HFFc6 (cell line): ENCODE measurements at places on chromosomes 1 and 21.
A peak's percentile ranks its signal among the peaks of the same experiment; 100 is the strongest.

- no peak for DNase-seq
Observed at GRCh38 chr1:22408230-22408629, 43.4 kb upstream of the ZBTB40 start.

DNA sequence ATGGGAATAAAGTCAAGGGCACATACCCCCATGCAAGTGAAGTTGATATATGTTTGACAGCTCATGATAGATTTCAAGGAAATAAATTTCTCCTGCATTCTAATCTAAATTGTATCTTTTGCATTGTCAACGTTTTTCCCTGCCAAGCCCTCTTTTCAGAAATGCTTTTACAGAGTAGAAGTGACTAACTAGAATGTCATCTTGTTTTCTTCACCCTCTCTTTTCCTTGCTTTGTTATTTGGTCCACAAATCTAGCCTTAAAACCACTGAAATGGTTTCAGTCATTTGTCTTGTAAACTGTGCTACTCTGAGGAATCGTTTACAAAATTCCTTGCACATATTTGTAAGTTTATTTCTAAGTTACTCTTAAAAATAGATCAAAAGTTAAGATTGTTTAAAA is 600.8 kb upstream of the CXADR start:
- DNase-seq = peak; percentile 12

DNA sequence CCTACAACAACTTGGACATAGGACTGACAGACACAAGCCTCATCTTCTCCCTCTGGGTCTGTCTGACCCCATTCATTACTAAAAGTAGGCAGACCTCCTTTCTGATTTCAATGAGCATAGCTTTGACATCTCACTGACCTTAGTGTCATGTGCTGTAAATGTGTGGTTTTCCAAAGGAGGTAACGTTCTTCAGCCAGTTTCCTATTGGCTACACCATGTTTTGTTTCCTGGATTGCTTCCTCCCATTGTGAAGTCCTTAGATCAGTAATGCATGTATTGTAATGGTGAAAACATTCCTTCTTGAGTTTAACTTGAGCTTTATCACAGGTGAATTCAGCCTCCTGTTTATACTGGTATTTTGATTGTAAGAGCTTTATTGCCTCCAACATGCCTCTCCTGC is 20.6 kb downstream of the STXBP3 start:
- no peak for DNase-seq

DNA sequence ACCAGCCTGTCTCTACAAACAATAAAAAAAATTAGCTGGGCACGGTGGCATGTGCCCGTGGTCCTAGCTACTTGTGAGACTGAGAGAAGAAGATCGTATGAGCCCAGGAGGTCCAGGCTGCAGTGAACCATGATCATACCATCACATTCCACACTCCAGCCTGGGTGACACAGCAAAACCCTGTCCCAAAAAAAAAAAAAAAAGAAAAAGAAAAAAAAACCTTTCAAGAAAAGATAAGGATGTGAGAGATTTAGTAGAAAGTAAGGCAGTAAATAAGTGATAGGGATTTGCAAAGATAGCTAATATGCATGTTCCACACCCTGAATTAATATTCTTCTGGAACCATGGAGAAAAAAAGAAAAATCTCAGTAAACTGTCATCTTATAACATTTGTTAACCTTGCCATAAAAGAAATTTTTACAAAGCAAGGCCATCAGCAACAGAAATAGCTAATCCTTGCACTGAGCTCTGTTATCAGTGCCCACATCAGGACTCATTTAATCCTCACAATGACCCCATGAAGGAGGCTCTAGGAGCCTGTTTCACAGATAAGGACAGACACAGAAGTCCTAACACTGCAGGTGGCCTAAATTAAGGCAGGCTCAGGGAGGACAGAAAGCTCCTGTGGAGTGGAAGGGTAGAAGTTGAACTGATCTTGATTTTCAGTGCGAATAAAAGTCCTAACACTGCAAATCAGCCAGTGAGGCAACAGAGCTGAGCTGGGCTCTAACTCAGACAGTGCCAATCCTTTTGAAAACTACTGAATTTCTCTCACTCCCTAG is 7.6 kb downstream of the GNB1 start:
- no peak for DNase-seq

GRCh38 chr1:244836135-244836521 is 670 bp downstream of the COX20 start:
- DNase-seq = no peak

- DNase-seq = no peak
Observed at GRCh38 chr1:215064327-215064726, 18.2 kb upstream of the KCNK2 start.

- no peak for DNase-seq
Observed at GRCh38 chr1:224678168-224678567, 62.1 kb downstream of the CNIH3 start.

DNA sequence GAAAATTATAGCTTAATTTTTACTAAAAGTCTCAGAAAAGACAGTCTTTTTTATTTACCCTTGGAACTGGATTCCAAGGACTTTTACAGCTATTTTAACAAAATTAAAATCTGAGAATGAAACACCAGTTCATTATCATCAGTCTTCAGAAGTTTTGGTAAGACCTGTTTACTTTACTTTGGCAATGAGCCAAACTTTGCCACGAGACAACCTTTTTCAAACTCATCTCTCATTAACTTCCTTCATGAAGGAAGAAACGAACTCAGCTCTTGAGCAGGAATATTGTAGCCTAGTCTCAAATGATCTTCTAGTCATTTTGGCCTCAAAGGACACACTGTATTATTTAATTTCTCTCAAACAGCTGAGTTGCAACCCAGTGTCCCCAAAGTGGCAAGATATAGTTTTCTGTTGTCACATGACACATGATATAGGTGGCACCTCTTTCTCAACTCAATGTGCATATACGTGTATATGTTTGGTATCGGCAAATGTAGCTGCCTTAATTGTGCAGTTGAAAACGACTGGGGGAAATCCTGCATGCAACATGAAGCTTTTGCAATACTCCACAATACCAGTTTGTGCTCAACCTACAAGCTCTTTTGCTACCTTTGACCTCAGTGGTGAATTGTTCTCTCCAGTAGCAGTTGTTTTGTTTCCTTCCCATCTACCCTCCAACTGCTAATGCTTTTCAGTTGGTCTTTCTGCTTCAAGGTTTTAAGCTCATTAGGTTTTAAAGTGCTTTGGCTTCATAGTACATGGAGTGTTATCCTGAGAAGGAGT is 8.4 kb upstream of the GNG4 start:
- DNase-seq = no peak

GRCh38 chr1:201599548-201599947 is 60.6 kb downstream of the NAV1 start:
- DNase-seq = no peak

GRCh38 chr1:100353071-100353801 is 930 bp downstream of the CDC14A start:
- DNase-seq = no peak

DNA sequence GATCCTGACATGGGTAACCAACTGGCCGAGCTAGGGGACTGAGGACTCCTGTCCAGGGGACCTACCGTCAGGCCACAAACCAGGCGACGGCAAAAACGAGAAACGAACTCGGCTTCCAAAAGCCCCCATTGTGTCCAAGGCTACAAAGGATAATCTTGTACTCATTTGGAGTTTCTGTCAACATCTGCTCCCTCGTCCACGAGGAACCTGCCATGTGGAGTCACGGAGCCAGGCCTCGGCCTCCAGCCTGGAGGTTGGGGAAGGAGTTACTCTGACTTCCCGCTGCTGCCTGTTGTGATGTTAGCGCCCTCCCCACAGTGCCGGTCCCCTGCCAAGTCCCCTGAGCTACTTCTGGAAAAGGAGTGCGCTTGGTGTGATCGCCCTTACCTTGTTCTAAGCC is 7.3 kb downstream of the KRTAP10-1 start:
- no peak for DNase-seq

- DNase-seq = peak; percentile 37
Observed at GRCh38 chr1:67534627-67535065, 104.4 kb upstream of the SERBP1 start.

DNA sequence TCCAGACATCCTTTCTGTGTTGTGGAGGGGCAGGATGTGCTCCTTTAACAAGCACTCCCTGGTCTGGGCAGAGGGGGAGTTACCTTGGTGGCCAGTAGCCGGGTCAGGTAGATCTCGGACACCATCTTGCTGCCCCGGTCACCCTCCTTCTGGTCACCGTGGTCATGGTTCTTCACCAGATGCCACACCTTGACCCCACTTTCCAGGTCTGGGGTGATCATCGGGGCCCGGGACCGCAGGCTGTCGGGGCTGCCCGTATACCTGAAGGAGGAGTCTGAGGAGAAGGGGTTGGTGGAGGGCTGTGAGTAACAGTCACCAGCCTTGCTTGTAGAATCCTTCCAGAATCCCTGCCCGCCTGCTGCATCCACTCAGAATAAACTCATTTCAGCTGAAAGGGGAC is 122.3 kb upstream of the CD34 start:
- no peak for DNase-seq

DNA sequence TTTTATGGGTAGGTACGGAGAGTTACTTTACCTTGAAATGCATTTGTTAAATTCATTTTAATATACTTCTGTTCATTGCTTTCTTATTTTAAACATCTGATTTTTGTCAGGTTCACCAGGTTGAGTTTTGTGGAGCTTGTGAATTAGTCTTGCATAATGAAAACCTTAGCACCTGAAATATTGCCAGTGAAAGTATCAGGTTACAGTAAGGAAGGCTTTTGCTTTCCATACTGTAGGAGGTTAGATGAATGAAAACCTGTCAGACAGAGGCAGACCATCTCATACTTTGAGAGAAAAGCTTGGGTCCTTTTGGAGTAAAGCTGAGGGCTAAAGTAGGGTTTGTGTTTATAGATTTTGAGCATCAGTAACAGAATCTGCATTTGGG is 34.7 kb downstream of the THRAP3 start:
- DNase-seq = no peak

- peak; percentile 56 for DNase-seq
Observed at GRCh38 chr1:197356723-197357533, 88.9 kb downstream of the CRB1 start.

DNA sequence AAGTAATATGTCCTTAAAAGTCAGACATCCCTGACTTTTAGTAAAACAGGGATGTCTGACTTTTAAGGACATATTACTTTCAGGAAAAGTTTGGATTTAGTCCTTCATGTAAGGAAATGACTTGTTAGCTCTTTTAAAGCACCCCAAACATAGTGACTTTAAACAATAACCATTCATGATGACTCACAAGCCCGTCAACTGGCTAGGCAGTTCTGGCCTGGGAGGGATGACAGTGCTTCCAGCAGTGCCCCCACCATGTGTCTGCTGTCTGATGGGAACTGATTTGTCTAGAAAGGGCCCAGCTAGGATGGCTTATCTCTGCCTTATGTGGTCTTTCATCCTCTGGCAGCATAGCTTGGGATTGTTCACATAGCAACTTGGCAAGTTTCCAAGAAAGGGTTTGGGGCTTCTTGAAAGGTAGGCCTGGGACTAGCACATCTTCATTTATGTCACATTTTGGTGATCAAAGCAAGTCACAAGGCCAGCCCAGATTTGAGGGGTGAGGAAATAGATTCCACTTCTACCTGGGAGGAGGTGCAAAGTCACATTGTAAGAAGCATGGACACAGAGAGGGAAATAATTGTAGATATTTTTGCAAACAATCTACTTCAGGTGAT is 143.5 kb downstream of the C1orf94 start:
- DNase-seq = no peak

- no peak for DNase-seq
Observed at GRCh38 chr1:33572387-33572786, 99.9 kb downstream of the ZSCAN20 start.

GRCh38 chr1:43538143-43538487 is 7.4 kb downstream of the PTPRF start:
- DNase-seq = no peak

GRCh38 chr1:74470936-74471335 is 41.5 kb downstream of the LRRC53 start:
- no peak for DNase-seq

GRCh38 chr1:235504494-235505222 is 406 bp upstream of the B3GALNT2 start:
- DNase-seq = peak; percentile 98

DNA sequence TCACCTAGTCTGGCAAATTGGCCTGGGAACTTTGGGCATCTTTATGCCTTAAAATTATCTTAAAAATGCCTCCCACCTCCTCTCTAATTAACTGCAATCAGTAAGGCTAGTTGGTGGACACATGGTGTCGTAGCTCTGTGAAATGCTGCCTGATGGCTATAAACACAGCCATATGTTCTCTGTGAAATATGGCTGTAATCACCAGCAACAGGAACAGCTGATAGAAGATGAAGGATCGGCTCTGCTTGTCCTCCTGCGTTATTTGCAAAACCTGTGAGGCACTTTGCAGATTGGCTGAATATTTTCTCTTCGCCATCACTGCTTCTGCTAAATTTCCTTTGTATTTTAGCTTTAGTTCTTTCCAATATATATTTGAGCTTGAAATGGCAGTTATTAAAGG is 419.6 kb downstream of the RWDD3 start:
- DNase-seq = no peak

GRCh38 chr1:159196543-159196942 is 8.1 kb upstream of the ACKR1 start:
- DNase-seq = no peak

DNA sequence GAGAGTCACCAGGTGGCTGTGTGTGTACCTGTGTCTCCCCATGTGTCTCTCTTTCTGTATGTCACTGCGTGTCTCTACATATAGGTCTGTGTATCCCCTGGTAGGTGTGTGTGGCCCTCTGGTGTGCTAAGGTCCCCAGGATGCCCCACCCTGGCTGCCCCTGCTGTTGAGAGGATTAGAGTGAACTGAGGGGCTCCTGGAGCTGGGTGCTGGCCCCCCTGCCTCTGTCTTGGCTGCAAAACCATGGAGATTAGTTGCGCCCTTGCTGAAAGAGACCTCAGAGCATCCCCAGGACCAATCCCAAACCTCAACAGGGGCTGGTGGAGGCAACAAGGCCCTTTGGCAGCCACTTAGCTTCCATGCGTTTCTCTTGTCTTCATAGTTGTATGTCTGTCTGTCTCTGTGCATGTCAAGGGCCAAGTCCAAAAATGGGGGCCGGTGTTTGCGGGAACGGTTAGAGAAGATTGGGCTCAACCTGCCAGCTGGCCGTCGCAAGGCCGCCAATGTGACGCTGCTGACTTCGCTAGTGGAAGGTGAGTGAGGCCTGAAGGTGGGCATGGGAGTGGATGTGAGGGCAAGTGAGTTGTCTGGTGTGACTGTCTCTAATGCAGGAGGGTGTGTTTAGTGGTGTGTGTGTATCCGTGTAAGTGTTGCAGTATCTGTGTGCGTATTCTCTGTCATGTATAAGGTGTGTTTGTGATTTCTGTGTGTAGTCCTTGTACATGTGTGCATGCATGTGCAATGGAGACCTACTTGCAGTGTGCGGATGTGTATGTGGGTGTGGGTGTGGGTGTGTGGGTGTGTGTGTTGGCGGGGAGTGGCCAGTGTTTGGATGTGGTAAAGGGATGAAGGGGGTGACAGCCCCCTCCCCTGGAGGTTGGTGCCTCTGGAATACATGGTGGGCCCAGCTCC is 16.7 kb downstream of the TFAP2E start:
- DNase-seq = no peak

- DNase-seq = peak; percentile 64
Observed at GRCh38 chr1:168504064-168504837, 39.5 kb downstream of the XCL2 start.

DNA sequence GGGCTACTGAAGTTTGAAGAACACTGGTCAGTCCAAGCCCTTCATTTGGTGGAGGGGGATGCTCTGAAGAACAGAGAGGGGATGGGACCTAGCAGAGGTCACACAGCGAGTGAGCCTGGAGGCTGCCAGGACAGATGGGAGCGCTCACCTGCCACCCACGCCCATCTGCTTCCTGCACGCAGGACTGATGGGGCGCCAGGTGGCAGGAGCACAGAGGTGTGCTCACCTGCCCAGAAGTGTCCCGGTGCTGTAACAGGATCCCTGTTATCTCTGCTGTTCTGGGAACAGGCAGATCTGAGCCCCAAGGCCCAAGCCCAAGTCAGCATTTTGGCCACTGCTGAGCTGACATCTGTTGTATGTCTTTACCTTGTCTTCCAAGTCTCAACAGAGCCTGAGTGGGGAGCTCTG is 40.5 kb downstream of the EPHB2 start:
- no peak for DNase-seq
